ENCODE measurements at places on chromosomes 3 and 15. TPM values are rescaled to one million over a fixed set of nuclear protein-coding genes. Genes with fewer than 3 reads are reported as not detected.

GRCh38 chr15:62868507-62868906 lies 174.0 kb upstream of the TPM1 start:
- peak; percentile 93 for DNase-seq

DNA sequence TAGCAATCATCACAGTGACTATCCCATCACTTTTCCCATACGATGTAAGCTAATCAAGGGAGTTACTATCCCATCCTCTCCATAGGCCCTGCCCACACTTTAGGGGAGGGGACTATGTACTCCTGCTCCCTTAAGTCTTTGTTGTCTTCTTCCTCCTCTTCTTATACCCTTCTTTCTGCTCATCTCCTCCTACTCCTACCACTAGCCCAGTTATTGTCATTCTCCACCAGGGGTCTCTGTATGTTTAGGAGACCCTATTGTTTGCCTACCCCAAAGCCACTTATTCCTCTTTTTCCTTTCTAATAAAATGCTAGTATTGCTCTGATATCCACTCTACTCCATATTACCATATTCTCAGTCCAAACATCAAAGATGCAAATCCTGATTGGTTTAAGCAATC lies 27.8 kb downstream of the STAC start:
- no peak for DNase-seq

GRCh38 chr3:151873398-151873797 lies at the start of gene SUCNR1:
Gene SUCNR1 (plus strand): TSS chr3:151873643. CDS start chr3:151879893, 6,250 bp downstream.
- DNase-seq, result no peak

GRCh38 chr3:183815951-183816475 lies 9.4 kb downstream of the MAP6D1 start:
- no peak for DNase-seq

DNA sequence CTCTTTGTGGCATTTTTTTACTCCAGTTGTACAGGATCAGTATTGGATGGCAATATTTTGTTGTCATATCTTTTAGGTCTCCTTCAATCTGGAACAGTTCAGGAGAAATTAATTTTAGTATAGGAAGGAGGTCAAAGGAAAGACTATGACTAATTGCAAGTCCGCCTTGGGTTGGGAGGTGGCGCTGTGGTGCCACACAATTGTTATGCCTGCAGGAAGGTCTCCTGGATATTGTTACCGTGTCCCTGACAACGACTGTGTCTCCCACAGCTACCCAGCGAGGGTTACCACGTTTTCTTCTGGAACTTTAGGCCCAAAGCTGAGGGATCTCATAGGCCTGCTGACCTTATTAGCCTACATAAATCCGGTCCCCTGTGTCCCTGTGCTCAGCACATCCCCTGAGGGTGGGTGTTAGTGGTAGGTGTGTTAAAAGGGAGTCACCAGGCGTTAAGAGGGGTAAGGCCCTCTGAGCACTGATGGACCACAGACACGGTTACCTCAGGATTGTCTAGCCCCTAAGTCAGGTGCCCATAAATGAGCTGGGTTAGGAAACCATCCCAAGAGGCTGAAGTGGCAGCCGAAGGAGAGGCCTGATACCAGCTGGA lies 31.5 kb downstream of the KCNAB1 start:
- no peak for DNase-seq

- no peak for DNase-seq
Measured at GRCh38 chr3:152402695-152403451, 134.1 kb downstream of the MBNL1 start.

Gene ADPRH
- 1.6 TPM for polyA plus RNA-seq

DNA sequence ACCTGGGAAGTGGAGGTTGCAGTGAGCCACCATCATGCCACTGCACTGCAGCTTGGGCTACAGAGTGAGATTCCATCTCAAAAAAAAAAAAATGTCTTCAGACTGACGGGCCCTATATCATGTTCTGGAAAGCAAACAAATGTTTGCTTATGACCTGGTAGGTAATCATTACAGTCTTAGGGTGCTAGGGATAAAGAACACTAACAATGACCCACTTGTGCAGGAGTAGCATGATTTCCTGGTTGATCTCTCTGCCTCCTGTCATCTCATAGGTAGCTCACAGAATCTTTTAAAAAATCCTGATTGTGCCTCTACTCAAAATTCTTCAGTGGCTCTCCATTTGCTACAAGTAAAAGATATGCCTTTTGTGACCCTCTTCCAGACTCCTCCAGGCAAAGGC lies 74.5 kb upstream of the TSPAN3 start:
- DNase-seq, result no peak

Gene HRG
- not detected for polyA plus RNA-seq

GRCh38 chr3:151156618-151157216 lies 46.3 kb downstream of the GPR171 start:
- DNase-seq, result no peak

- no peak for DNase-seq
Measured at GRCh38 chr3:124763644-124764358, 33.5 kb downstream of the UMPS start.

GRCh38 chr3:80238152-80238551 lies 470.4 kb upstream of the ROBO1 start:
- peak; percentile 45 for DNase-seq

DNA sequence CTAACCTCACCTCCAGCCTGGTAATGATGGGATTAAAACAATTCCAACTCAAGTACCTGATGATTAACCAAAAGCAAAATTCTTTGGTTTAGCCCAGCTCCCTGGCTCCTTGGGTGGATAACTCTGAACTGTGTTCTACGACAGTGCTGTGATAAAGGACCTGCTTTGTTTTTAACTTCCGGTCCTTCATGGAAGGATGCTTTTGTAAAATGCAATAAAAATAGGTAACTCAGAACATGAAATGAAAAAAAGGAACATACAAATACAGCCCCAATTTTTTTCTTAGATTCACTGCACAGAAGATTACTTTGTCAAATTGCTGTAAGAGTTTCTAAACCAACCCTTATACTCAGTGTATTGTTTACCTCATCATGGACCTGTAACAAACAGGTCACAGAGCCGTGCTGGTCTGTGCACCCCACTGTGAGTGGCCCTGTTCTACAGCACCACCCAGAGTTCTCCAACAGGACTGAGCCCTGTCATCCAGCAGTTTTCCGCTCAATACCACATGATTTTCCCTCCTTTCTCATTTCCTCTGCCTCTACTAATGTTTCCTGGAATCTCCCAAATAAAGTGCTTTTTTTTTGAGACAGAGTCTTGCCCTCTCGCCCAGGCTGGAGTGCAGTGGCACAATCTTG lies 4.9 kb upstream of the PCYT1A start:
- no peak for DNase-seq

GRCh38 chr15:35066094-35066493 lies 19.0 kb downstream of the NANOGP8 start:
- no peak for DNase-seq

Gene TNNC1
- 1.7 TPM for polyA plus RNA-seq

DNA sequence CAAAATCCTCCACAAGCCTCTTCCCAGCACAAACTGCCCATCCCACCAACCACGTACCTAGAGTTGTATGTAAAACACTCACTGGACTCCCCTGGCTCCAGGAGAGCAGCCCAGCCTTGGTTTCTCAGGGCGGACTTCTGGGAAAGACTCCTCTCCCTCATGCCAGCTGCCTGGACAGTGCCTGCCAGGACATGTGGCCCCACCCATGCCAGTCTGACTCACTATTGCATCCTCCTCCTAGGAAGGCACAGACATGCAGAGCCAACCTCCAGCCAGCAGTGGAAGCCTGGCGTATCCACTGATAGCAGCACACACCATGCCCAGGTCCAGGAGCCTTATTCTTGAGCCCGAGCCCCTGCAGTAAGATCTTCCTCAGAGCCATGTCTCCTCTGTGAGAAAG lies 8.6 kb downstream of the PKM start:
- no peak for DNase-seq

Gene FBXL22
- polyA plus RNA-seq, result 3.8 TPM

Measured in BJ (cell line).